Activated CD8-positive, alpha-beta T cell treated with anti-CD3 and anti-CD28 coated beads, Interleukin-2, amount 10 ng/mL, durations not matched to agents 7 days and 5 days (primary cell): ENCODE measurements at places on chromosomes 7 and 10. TPM values are rescaled to one million over a fixed set of nuclear protein-coding genes. Genes with fewer than 3 reads are reported as not detected.

Gene JAKMIP3
- 0.08 TPM for total RNA-seq

Gene ADAM8
- 69.9 TPM for total RNA-seq

Gene ADRA2A
- not detected for total RNA-seq

DNA sequence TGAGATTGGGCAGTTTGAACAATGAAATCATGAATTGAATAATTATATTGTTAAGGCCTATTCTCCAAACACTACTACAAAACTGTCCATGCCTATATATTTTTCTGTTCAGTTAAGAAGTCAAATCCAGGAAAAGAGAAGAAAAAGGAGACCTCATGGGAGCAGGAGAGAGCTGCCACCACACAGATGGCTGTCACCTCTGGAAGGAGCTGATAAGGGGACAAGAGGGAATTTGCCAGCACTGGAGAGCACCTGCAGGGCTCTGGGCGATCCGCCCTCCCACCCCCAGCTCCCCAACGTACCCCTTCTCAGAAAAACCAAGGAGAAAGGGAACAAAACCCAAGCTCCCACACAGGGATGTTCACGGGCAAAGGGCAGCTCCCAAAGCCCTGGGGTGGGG lies 227.8 kb downstream of the TNS3 start:
- no peak for DNase-seq

DNA sequence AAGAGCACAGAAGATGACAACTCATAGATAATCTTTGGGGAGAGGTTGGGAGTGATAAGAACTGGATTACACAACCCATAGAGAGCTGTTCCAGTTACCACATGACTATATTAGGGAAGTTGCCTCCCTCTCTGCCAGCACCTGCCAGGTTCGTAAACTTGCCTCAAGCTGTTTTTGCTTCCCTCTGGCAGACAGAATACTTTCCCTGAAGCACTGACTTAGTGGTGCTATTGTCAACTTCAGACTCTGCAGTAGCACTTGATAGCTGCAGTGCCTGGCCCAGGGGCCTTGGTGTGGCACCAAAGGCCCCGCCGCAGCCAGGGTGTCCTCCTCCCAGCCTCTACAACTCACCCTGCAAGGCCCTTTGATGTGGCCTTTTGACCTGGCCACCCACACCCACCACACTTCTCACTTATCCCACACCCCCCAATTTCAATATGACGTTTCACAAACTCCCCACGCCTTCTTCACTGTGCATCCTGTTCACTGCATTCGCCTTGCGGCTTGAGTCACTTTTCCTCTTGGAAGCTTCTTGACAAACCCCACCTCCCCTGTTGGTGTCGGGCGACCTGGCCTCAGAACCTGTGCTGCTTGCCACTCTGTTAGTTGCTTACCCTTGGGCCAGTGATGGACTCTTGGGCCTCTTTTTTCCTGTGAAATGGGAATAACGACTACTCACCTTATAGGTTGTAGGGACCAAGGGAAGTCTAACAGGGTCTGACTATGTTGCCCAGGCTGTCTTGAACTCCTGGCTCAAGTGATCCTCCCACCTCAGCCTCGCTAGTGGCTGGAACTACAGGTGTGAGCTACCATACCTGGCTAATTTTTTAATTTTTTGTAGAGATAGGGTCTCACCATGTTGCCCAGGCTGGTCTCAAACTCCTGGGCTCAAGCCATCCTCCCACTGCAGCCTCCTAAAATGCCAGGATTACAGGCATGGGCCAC lies 50.2 kb upstream of the PODXL start:
- DNase-seq = no peak

DNA sequence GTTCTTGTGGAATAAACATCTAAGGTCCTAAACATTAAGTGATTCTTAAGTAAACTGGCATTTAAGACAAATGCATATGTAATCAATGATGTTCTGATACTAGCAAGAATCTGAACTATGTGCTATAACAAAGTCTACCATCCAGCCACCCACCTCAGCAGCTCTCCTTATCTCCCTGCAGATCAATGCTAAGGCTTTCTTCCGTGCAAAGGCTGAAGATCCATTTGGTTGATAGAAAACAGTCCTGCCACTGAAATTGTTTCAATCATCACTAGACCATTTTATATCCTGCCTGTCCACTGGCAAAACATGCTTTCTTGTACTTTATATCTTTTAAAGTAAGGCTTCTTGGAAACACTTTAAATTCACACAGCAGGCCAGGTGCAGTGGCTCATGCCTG lies 6.3 kb upstream of the SMKR1 start:
- DNase-seq = no peak

DNA sequence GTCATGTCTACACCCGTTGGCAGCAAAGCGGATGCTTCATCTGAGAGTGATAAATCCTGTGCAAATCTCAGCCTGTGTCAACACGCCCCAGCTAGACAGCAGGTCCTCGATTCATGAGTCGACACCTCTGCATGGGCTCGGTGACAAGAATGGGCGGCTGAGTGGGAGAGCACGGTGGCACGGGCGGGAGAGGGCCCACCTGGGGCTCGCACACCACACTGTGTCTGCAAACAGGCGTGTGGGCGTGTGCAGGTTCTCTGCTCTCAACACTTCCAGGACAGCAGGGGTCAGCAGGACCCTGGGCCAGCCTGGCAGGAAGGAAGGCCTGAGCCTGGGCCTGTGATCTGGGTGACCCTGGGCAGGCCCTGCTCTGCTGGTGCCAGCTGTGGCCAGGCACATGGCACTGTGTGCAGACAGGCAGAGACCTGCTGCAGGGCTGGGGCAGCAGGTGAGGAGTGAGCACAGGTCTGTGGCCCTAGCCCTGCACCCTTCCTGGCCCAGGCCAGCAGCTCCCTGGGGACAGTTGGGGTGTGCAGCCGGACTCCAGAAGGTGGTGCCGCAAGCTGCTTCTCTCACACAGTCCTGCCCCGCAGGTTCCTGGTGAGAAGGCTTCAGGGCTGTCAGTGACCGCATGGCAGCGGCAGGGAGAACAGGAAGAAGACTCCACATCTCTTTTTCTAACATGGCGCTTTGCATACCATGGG lies 216.4 kb downstream of the ELFN1 start:
- no peak for DNase-seq
